ENCODE measurements at places on chromosomes 1 and 21.

GRCh38 chr1:66834926-66835325 is 33.9 kb upstream of the INSL5 start:
- no peak for DNase-seq

- DNase-seq, result no peak
Measured at GRCh38 chr1:174957829-174958228, 41.9 kb upstream of the CACYBP start.

DNA sequence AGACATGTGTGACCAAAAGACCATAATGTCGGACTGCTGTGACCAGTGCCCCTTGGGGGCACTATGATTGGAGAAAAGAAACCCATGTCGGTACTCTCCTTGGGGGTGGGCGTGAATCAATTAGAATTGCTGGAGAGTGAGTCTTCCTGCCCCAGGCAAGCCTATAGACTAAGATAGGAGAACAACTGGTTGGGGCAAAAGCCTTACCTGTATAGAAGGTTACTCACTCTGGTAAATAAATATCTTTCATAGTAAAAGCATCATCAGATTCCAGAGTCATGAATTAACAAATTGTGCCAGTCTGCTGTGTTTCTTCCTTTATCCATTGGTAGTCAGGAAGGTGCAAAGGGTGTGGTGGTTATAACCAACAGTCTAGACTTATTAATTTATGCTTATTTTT is 2.9 kb upstream of the PTGFRN start:
- no peak for DNase-seq

DNA sequence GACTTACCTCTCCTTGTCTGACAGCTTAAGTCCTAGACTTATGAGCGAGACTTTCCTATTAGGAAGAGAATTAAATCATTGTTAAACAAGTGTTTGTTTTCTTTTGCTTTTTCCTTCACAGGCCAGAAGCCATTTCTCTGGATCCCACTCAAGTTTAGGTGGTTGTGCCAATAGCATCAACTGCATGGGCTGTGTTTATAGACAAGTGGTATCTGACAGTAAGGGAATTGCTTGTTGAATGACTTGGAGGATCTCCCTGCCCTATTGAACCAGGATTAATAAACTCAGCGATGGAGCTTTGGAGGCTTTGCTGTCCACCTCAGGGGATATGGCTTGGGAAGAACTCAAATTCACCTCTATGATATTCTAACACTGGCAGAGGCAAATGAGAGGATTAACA is 43.7 kb downstream of the UTP25 start:
- no peak for DNase-seq

GRCh38 chr1:30213936-30214335 is 509.4 kb downstream of the MATN1 start:
- DNase-seq, result no peak

GRCh38 chr1:24157918-24158481 is 15.1 kb upstream of the IL22RA1 start:
- DNase-seq, result no peak

GRCh38 chr1:17893891-17894631 is 138.9 kb downstream of the ACTL8 start:
- DNase-seq, result no peak

- no peak for DNase-seq
Measured at GRCh38 chr1:160664573-160665051, 17.8 kb upstream of the SLAMF1 start.

Data from heart right ventricle (tissue), 16 donors.